Suppressor macrophage treated with lipopolysaccharide for 4 hours (primary cell): ENCODE measurements at places on chromosomes 4 and X.

DNA sequence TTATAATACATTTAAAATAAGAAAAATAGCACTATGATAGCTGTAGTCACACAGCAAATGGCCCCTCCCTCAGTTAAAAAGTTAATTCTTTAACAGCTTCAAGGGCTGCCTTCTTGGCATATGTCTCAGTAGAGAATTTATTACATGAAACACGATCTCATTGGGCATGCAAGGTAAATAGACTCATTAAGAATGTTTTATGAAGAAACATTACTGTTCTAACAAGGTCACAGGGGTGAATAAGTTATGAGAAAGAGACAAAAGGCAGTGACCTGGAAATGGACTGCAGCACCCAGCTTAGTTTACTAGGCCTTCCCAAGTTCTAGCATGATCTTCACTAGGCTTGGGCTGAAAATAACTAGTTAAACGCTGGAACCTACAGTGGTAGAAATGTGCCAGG, 277.7 kb downstream of the NR3C2 start:
- no peak for DNase-seq

DNA sequence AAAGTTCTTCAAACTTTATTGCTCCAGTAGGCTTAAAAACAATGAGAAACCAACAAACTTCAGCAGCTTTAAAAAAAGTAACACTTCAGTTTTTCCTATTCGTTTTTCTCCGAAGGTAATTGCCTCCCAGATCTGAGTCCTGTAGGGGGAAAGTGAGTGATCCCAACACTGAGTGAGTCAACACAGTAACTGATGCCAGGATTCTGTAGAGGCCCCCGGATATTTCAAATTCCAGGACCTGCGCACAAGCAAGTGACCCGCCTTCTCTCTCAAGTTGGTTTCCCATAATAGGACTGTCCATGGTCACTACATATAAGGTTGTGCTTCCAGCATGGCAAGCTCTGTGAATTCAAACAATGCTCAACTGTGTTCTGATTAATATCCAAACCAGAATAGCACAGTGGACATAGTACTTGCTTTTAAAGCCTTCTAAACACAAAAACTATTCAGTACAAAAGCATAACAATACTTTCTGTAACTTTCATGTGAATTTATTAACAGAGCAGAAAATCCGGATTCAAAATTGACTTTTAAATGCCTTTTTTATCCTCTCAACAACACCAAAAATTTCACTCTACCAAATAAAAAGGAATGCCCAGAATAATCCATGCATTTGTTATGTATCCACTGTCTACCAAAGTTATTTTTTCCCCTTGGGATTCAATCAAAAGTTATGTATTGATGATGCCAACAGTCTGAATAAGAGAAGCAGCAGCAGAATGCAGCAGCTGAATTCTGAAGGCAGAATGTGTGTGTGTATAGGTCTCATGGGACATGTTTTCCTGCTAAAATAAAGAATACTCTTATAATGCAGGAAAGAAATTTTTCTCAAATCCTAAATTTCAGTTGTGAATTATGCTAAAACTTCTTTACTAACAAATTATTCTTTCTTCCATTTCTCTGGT, at the start of gene DMD:
Gene DMD, minus strand, starts transcription at position 194 of the 905 bp plus-strand sequence. CDS start 237 bp downstream, outside the sequence.
- no peak for DNase-seq

DNA sequence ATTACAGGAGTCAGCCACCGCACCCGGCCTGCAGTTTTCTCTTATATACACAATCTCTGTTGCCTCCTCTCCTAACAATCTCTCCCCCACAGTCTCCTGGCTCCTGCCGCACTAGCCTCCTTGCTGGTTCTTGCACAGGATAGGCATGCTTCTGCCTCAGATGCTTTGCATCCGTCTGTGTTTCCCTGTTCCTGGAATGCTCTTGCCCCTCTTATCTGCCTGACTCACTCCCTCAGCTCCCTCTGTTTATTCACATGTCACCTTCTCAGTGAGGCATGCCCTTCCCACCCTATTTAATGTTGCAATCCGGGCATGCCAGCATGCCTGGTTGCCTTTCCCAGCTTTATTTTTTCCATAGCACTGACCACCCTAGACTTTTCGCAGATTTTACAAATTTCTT, 161.9 kb downstream of the PHF8 start:
- DNase-seq = no peak

- DNase-seq = no peak
These were observed 38.6 kb downstream of the PHOX2B start for GRCh38 chr4:41709844-41710481.

DNA sequence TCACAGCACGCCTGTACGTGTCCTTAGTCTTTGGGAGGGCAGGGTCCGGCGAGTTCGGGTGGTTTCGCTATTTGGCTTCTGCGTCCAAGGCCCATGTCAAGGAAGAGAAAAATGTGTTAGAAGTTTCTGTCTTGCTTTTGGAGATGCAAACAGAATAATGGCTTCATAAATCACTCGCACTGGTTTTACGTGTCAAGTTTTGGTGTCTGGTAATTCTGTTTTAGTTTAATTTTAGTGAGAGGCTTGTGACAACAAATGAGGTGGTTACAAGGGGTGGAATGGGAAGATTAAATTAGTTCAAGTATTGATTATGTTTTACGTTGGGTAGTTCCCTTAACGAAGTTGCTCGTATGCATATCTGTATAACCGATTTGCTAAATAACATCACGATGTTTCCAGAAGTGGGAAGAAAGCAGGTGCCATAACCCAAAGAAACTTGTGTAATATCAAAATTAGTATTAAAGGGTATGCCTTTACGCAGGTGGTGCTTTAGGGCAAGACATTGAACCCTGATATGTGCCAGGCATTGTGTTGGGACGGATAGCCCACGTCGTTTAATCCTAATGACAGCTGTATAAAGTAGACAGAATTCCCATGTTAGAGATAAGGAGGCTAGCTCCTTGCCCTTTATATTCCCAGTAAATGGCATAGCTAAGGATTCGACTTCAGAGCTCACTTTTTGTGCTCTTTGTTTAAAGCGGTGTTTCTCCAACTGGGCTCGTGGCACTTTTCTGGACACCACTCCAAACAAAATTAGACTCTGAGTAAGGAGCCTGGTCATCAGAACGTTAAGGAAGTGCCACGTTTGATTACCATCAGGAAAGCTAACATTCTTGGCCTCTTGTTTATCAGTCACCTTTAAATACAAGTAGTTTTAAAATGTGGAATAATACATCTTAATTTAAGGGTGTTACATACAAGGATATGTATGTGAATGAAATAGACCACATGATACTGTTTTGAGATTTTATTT, 843 bp downstream of the RPL34 start:
- no peak for DNase-seq

DNA sequence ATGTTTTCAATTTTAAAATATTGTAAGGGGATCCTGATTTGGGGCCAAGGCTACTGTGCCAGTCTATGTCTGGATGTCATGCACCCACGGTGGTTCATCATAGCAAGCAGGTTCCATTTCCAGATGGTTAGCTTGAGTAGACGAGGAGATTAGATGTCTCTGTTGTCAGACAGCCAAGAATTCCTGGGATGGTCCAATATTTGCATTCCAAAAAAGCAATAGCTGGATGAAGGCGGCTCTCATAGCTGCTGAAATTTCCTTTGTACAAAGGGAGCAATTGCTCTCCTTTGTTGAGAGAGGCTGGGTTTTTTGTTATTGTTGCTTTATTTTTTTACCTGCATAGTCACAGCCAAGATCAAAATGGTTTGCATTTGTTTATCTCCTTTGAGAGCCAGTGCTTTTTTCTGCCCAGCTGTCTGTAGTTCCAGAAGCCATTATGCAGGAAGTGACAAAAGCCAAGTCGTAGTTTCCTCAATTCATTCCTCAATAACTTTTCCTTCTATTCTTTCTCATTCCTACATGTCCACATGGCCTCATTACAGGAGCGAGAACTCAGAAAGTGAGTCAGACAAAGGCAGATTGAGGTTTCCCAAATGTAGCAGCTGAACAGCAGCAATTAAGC, 107.9 kb downstream of the MMRN1 start:
- no peak for DNase-seq

DNA sequence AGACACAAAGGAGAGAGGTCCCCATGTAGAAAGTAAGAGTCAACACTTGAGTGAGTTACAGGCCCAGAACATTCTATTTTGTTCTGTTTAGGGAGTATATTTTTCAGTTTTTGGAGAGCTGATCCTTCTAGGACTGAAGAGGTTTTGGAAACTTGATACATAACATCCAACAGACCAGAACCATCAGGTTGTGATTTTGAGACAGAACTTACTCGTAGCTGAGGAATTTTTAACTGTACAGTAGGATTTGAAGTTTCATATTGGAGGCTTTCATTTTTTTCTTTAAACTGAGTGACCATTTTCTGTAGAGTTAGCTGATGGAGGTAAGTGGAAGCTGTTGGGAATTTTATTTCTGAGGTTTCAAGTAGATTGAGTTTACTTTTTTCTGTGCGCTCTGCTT, 73.3 kb downstream of the NCAPG start:
- DNase-seq = no peak

- DNase-seq = no peak
These were observed 98.3 kb downstream of the ARHGAP24 start for GRCh38 chr4:85573270-85573669.

DNA sequence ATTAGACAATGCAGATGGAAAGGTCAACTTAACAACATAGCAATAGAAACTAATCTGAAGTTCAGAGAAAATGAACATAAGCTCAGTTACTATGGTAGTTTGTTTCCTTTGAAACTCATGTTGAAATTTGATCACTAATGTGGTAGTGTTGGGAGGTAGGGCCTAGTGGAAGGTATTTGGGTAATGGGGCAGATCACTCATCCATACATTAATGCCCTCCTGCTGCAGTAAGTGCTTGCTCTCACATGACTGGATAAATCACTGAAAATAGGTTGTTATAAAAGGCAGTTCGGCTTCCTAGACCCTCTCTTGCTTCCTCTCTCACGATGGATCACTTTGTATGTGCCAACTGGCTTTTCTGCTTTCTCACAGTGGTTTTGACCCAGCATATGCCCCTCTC, 567.4 kb upstream of the GALNT7 start:
- DNase-seq = no peak

- DNase-seq = no peak
These were observed 33.4 kb downstream of the AFAP1 start for GRCh38 chr4:7906171-7906701.

DNA sequence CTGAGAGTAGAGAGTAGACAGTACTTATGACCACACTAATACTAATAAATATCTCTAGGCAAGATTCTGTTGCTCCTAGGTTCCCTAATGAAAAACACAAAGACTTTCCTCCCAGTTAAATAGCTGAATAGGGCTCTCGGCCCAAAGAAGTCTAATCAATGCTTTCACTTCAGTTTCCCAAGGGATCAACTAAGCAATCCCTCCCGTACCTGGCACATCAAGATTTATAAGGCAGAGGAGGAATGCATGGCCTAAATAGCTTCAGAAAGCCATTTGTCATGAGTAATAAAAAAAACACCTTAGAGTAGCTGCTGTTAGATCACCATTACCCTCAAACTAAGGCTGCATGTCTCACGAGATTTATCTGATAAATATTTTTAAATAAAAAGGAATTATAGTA, 56.8 kb upstream of the EXOC1L start:
- no peak for DNase-seq

DNA sequence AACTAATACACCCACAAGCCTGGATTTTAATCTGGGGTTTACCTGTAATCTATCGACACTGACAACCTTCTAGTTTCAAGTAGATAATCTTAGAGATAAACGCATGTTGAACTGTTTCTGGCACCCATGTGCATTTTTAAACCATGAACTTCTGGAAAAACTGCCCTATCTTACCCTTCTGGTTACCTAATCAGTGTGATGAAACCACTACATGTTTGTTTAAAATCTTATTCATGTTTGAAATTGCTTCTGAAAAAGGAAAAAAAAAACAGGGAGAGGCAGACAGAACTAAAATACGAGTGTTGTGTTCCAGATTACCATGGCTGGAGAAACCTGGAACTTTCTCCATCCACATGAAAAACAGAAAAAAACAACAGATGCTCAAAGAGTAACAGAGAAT, 139.3 kb downstream of the MID1IP1 start:
- DNase-seq = no peak

DNA sequence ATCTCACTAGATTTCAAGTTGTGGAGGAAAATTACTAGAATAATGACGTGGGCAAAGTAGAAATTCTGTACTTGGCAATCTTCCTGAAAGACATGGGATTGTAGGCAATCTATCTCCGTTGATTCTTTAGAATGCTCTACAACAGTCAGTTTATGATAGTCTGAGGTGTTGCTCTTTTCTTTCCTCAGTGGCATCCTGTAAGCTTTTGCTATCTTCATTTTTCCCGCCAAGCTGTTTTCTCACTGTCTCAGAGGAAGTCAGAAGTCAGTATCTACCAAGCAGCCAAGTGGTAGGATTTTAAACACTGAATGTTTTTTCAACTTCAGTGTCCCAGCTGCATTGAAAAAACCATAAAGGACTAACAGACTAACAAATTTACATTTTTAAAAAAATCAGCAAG, 23.7 kb downstream of the PCDH7 start:
- DNase-seq = no peak

- DNase-seq = no peak
These were observed 2361.2 kb downstream of the ARAP2 start for GRCh38 chr4:33883111-33883510.

DNA sequence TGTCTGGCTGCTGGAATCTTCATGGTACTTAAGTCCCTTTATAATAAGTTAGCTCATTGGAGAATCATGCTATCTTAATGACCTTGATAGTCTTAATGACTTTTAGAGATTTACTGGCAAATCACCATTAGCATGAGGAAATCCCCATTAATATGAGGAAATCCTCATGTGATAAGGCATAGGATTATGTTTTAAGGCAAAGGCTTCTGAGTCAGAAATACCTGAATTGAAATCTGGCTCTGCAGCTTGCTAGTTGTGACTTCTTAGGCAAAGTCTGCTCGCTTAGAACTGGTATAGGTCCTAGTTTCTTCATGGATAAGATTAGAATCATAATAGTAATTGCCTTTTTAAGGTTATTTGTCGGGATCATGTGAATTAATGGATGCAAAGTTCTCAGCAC, 190.2 kb upstream of the BANK1 start:
- no peak for DNase-seq

DNA sequence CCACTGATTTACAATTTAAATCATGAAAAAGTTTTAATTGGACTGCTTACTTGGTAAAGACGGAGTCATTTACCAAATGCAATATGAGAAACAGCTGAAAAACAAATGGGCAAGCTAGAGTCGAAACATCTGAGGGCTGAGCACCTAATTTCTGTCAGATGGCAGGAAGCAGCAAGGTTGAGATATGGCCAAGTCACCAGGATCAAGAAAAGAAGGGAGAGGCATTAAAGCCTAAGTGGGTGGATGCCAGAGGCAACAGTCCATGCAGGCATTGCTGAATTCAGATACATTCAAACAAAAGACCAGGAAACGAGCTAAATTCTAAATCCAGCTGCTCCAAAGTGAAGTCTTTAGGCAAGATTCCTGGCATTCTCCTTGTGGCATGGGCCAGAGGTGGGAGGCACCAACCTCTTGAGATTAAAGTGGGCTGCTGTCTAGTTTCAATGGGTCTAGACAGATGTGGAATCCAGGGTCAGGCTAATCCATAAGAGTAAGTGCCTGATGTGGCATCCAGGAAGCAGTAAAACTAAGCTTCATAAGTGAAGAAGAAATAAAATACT, 8.0 kb upstream of the ARSJ start:
- DNase-seq = no peak

GRCh38 chr4:54843946-54844345, 186.2 kb downstream of the KIT start:
- no peak for DNase-seq
